Stimulated activated CD8-positive, alpha-beta memory T cell treated with anti-CD3 and anti-CD28 coated beads, Interleukin-4, amount 100 ng/mL, for 1 hour (primary cell): ENCODE measurements at places on chromosomes 4 and X.
A peak's percentile ranks its signal among the peaks of the same experiment; 100 is the strongest.

- DNase-seq, result no peak
Observed at GRCh38 chrX:143853488-143853887, 30.4 kb upstream of the UBE2NL start.

GRCh38 chr4:158805635-158806471, 37.0 kb downstream of the FNIP2 start:
- no peak for DNase-seq

DNA sequence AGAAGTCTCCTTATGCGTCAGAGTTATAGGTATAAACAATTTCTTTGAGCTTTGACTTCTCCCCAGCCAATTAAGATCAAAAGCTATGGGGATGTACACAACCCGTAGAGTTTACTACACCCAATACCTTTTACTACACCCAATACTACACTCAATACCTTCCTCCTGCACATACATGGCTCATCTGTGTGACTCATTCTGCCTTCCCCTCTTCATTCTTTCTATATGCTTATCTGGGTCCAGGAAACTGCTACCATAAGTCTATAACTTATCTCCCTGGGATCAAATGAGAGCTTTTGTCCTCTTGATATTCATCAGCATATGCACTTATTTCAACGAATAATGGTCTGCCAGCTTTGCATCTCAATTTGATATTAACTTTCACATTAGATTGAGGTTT, 28.2 kb downstream of the ANKRD50 start:
- no peak for DNase-seq

GRCh38 chrX:31123335-31123734, 51.5 kb upstream of the FTHL17 start:
- DNase-seq, result no peak

DNA sequence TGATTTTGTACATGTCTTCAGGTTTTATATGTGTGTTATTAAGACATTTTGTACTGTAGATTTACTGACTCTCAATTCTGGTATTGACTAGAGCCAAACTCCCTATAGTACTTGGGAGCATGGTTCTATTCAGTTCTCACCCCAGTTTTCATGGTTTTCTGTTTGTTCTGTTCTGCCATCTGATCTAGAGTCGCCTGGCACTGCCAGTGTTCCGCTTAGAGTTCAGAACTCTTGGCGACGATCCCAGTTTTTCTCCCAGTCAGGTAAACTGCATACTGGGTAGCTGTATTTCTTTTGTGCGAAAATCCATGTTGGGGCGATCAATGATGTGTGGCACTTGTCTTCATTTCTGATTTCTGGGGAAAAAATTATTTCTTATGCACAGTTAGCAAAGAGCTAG, 78.0 kb downstream of the PHOX2B start:
- no peak for DNase-seq

- no peak for DNase-seq
Observed at GRCh38 chrX:7242613-7243012, 94.7 kb upstream of the PUDP start.

GRCh38 chr4:3644849-3645627, 112.8 kb upstream of the LRPAP1 start:
- DNase-seq, result no peak

- no peak for DNase-seq
Observed at GRCh38 chr4:144740316-144740715, 94.4 kb downstream of the HHIP start.

DNA sequence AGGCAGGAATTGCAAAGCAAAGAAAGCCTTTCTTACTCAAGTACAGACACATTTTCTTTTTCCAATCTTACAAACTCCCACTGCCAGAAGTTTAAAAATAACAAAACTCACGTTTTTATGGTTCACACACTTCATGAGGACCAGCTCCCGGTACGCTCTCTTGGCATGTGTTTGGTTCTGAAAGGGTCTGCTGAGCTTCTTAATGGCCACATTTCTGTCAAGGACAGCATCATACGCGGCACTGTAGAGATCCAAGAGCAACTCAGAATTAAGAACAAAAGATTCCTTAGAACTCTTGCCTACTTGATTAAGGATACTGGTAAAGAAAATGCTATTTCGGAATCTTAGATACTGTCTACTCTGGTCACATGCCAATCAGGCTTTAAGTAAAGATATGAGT, 252.7 kb downstream of the MAPK10 start:
- no peak for DNase-seq

DNA sequence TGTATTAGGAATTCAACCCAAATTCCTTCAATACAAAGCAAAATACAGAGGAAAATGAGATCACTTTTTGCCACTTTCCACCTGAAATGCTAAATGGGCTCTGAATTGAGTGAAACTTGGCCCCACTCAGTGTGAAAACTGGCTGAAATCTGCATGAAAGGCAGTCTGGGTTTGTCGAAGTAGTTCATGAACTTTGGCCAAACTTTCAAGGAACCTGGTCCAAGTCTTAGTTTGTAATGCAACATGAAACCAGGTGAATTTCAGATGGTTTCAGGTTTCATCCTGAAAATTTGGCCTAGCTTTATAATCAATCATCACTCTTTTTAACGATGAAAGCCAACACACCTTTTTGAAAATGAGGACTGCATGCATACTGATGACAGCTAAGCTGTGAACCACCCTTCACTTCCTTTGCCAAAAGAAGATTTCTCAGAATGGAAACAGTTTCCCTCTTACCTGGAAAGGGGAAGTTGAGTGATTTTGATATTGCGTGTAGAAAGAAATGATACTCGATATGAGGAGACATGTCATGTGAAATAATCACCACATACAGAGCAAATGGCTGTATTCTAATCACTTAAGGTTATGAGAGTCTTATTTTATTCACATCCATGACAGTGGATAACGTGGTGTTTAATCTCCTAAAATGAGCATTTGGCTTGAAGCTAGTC, 209.9 kb upstream of the ETNPPL start:
- no peak for DNase-seq

DNA sequence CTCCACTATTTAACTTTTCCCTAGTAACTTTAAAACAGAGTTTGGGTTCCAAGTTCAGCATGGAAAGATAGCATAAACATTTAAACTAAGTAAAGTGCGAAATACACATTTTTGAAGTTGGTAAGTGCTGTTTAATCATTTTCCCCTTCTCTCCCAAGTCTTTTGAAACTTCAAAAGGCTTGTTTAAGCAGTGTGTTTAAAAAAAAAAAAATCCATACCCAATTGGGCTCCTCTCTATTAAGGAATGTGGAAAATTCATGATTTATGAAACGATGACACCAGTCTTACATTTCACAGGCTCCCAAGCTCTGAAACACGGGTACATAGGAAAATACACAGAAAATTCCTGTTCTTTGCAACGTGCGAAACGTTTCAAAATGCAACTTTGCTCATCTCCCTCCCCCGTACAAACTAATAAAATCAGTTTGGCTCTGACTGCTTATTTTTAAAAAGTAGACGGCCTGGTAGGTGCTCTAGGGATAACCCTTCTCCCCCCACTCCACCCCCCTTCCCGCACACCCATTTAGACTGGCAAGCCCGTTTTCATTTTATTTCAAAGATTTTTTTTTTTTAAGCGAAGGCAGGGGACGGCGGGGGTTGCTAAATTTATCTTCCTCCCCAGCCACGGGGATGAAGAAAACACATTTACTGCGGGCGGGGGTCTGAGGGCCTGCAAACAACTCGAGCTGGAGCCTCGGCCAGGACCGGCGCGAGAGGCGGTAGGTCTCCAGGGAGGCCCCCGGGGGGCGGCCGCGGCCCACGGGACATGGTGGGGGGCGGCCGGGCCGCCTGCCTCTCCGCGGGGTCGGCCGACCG, 786 bp upstream of the ZFX start:
- peak; percentile 17 for DNase-seq

DNA sequence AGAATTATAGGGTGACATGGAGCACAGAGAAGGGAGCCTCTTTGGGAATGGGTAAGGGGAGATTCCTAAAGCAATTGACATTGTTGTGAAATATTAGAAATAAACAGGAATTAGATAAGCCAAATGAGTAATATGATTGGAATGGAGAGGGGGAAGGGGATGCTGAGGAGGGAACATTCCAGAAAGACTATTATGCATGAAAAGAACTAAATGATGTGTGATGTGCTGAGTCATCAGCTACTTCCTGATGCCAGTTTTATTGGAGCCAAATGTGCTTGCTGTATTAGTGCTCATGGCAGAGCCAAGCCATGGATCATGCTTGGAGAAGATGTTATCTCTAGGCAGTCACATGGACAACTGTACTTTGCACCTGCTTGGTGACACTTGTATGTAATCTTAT, 189.0 kb upstream of the HCCS start:
- DNase-seq, result no peak

DNA sequence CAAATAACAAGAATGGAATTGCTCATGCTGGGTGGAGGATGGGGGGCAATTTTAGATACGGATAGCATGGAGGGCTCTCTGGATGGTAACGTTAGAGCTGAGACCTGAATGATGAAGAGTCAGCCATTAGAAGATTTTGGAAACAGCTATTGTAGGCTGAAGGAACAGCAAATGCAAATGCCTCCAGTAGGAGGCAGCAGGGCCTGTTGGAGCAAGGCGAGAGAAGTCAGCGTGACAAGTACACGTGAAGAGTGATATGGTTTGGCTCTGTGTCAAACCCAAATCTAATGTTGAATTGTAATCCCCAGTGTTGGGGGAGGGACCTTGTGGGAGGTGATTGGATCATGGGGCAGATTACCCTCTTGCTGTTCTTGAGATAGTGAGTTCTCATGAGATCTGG, 59.3 kb upstream of the SOD3 start:
- no peak for DNase-seq

GRCh38 chrX:45191820-45192409, 8.8 kb downstream of the DIPK2B start:
- DNase-seq, result no peak

- DNase-seq, result no peak
Observed at GRCh38 chrX:17328837-17329236, 46.2 kb upstream of the NHS start.

- no peak for DNase-seq
Observed at GRCh38 chr4:105389167-105389566, 84.7 kb downstream of the PPA2 start.

- DNase-seq, result no peak
Observed at GRCh38 chr4:136763919-136764318, 768.4 kb downstream of the PCDH18 start.

DNA sequence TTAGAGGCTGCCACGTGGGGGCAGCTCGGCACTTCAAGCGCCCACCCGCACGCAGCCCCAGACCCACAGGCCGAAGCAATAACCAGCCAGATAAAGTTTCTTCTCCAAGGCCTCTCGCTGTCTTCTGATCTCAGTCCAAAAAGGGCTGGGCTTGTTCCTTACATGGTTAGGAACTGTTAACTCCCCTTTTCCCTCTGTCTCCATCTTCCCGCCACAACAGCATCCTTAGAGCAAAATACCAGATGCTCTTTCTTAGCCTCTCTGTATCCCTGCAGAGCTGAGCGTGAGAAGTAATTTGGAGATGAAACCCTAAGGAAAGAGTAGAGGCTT, 23.4 kb upstream of the KIAA1210 start:
- no peak for DNase-seq

DNA sequence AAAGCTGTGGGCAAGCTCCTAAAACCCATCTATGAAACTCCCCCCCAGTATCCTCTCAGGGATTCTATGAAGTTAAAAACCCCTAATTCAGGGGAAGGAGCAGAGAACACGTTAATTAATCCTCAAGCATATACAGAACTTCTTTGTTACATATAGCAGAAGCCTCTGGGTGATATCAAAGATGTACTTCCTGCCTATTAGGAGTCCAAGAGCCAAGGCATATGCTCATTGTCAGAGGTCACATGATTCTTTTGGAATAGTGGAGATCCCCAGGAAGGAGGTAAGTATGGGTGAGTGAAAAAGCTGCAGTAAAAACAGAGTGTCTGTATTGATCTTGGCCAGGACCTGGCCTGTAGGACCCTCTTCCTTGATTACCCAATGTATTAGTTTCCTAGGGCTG, 2.9 kb upstream of the SPARCL1 start:
- DNase-seq, result no peak

- no peak for DNase-seq
Observed at GRCh38 chr4:120536884-120537283, 385.6 kb downstream of the PRDM5 start.

GRCh38 chr4:105192474-105192873, 45.8 kb downstream of the TET2 start:
- no peak for DNase-seq

- DNase-seq, result no peak
Observed at GRCh38 chrX:49746306-49746705, 50.5 kb upstream of the PAGE1 start.

DNA sequence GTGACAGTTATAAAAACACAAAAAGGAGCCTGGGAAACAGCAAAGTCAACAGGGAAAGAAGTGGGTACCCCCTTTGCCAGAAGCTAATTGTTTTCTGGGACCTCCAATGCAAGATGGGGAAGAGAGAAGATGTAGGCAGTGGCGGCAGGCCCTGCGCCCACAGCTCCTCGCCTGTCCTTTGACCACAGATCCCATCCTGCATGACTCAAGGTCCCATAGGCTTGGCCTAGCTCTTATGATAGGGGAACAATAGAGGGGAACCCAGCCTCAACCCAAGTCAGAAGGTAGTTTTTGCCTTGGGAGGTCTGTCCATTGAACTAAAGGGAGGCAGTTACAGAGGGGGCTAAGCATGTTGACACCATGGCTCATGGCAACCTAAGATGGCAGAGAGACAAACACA, 14.2 kb downstream of the ZMYM3 start:
- no peak for DNase-seq

DNA sequence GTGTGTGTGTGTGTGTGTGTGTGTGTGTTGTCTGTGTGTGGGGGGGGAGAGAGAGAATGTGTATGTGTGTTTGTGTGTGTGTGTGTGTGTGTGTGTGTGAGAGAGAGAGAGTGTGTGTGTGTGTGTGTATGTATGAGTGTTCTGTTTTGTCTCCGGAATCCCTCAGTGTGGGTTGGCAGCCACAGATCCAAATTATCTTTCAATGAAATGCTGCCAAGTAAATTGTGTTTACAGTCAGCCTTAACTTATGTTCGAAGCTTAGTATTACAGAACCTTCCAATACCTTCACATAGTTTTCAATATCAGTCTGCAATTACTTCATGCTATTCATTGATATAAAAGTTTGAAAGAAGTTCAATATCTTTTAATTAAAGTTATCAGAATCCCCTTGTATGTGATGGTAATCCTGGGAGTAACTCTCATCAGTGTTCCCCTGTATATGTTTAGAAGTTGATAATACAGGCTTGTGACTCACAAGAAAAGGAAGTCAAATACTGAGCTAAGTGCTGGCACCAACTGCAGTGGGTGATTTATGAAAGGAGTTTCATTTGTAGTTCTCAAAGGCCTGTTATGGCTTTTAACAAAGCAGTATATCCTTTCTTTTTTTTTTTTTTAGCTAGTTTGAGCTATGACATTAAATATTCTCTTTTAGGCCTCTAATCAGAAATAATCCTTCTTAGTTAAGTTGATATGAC, 51.6 kb upstream of the HTR2C start:
- DNase-seq, result no peak

DNA sequence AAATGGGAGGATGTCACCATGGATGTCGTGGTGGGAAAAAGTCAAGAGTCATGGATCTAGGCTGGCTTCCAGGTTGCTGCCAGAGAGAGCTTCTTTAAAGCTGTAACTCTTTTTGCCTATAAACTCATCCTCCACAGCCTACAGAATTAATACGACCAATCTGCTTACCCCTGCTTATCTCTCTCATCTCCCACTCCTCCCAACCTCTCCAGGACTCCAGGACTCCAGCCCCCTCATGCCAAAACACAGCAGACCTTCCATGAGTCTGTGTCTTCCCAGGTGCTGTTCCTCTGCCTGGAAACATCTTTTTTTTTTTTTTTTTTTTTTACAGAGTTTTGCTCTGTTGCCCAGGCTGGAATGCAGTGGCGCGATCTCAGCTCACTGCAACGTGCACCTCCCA, 15.3 kb upstream of the SLC10A4 start:
- no peak for DNase-seq

GRCh38 chrX:46624090-46624786, 50.7 kb downstream of the CHST7 start:
- DNase-seq, result no peak
